ENCODE measurements at places on chromosomes 4 and X.

DNA sequence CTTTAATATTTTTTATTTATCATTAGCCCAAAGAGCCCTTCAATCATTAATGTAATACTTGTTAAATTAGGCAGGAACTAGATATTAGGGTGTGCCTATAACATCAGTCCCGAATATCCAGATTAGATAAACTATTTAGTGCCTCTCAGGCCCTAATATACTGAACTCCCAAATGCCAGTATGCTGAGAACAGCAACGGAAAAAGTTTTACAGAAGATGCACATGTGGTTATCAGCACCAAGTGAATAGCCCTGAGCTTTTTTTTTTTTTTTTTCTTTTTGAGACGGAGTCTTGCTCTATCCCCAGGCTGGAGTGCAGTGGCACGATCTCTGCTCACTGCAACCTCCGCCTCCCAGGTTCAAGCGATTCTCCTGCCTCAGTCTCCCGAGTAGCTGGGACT lies 13.0 kb upstream of the ELF2 start:
- no peak for DNase-seq

GRCh38 chrX:23789386-23790154 lies 6.6 kb downstream of the SAT1 start:
- DNase-seq: no peak

DNA sequence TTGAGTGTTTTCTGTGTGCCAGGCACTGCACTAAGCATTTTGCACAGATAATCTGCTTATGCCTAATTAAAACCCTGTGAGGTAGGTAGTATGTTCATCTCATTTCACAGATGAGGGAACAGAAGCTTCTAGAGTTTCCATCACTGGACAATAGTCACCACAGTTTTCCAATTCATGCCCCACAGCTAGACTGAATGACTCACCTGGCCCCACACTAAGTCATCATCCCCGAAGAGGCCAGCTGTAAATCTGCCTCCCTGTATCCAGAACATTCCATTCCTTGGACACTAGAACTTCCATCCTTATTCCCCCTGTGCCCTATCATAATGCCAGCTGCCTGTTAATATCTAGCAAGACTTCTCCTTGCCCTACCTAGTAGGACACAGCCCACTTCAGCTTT lies 40.9 kb upstream of the NYX start:
- no peak for DNase-seq

- peak; percentile 52 for DNase-seq
Observed at GRCh38 chr4:52983563-52984303, 121.6 kb downstream of the RASL11B start.

DNA sequence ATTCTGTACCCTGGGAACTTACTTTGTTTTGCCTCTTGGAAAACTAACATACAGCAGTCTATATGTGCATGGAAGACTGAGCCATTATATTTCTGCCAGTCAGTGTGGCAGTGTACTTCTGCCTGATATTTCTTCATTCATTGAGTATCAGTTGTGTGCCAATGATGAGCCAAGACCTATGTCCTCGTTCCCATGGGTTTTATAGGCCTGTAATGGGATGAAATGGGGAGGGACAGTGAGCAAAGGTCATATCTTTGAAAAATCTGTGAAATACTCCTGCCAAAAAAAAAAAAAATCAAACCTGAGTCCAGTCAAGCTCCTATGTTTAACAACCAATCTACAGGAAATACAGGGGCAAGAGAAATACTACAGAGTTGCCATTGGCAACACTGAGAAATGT lies 9.1 kb downstream of the NSD2 start:
- DNase-seq: no peak

- peak; percentile 72 for DNase-seq
Observed at GRCh38 chr4:1041147-1041935, 29.9 kb downstream of the FGFRL1 start.

DNA sequence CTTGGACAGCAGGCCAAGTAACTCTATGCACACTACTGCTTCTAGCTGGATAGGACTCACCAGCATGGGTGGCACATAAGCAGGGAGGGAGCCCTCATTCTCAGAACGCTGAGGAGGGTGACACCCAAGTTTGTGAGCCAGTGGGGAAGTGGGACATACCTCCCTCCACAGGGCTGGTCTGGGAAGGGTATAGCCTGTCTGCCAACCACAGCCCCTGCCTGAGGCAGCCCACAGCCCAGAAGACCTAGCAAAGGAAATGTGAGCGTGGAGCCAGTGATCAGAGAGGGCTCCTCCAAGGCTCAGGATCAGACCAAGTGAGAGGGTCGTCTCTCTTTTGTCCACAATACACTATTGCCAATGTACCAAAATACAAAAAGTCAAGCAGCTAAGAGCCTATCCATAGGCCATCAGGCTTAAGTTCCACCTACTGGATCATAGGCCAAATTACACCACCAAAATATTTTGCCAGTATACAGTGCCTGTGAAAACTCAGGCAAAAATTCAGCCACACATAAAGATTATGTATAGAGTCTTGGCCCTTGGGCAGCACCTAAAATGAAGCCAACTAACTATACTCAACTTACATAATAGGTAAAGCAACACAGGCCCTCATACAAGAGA lies 1203.1 kb downstream of the PCDH18 start:
- DNase-seq: no peak

- DNase-seq: no peak
Observed at GRCh38 chrX:16851421-16851820, 18.7 kb downstream of the RBBP7 start.

DNA sequence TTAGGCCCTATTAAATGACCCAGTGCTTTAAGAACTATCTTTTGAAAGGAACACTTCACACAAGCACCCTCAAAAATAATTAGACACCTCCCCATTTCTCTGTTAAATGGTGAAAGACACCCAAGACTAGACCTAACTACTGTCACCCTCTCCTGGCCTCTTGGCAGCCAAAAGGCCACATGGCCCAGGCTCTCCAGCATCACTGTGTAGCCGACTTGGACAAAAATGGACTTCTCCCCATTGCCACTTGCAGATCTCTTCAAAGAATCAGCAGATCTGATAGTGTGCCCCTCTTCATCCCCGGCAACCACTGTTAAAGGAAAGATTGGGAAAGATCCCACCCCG lies 2.0 kb downstream of the MID1IP1 start:
- no peak for DNase-seq

- no peak for DNase-seq
Observed at GRCh38 chr4:48350871-48351270, 9.5 kb downstream of the SLAIN2 start.

DNA sequence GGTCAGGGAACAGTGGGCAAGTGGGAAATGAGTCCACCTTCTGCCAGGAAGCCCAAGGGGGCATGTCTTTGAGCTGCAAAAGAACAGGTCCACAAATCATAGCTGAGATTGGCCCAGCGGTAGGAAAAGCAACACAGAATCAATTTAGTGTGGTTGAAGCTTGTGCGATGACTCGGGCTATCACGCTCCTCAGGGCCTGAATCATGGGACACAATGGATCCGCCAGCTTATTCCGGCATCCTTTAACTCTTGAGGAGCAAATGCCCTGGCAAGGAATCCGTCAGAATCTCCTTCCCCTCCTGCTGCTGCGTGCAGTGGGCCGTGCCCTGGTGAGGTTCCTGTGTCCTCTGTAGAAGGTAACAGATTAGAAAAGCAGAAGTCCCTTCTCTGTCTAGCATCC lies 98.0 kb downstream of the RELL1 start:
- peak; percentile 19 for DNase-seq

GRCh38 chr4:89368861-89369260 lies 61.3 kb upstream of the GPRIN3 start:
- DNase-seq: no peak

GRCh38 chrX:119997570-119997969 lies 54.0 kb upstream of the NKAP start:
- no peak for DNase-seq

DNA sequence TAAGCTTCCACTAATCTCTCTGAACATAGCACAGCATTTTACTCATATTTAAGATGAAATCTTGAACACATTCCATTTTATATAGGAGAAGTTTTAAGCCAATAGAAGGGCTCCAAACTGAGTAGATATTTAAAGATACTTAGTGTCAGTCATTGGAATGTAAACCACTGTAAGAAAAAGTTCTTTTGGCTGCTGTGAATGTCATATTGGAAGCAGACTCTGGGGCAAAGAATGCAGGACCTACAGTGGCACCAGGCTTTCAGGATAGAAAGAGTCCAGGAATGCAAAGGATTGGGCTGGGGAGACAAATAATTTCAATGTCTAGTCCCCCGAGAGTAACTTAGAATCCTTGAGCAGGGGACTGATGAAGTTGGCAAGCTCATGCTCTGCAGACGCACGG lies 1047.7 kb downstream of the STIM2 start:
- peak; percentile 63 for DNase-seq

- DNase-seq: peak; percentile 25
Observed at GRCh38 chr4:111602848-111603247, 542.4 kb upstream of the FAM241A start.

GRCh38 chrX:44244008-44244407 lies 99.5 kb downstream of the EFHC2 start:
- peak; percentile 10 for DNase-seq

DNA sequence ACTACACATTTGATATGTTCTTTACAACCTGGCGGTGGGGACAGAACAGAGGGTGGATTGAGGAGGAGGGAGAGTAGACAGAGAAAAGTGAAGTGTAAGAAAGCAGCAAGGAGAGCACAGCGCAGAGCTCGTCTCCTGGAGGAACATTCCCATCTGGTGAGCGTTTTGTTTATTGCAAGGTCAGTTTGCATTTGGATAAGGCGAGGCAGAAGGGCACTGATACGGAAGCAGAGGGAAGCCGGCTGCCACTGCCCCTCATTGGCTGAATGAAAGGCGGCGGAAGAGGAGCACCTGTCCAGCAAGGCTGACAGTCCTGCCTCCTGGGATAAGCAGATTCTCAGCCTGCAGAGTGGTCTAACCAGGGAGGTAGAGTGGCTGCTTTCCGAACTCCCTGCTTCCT lies 83.2 kb downstream of the GPR143 start:
- DNase-seq: peak; percentile 8

DNA sequence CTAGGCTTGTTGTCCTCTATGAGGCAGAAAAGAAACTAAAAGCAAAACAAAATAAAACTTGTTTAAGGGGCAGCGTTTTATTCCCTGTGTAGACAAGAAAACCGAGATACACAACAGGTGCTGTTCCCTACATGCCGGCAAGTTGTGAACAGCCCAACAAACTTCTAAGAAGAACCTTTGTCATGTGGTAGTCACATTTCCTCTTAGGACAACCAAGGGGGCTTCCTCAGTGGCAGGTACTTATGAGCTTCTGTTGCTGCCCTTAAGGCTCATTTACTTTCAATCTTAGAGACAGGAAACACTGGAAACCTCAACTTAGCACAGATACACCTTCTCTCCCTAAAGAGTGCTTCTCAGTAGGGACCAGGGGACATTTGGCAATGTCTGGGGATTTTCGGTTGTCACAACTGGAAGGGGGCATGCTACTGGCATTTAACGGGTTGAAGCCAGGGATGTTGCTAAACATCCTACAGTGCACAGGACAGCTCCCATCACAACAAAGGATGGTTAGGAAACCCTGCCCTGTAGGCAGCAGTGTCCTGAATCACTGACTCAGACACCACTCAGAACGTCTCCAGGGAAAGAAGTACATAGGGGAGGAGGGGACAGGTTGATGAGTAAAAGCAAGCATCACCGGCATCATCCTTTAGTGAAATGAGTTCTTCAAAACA lies 111.0 kb downstream of the ASB9 start:
- DNase-seq: no peak

DNA sequence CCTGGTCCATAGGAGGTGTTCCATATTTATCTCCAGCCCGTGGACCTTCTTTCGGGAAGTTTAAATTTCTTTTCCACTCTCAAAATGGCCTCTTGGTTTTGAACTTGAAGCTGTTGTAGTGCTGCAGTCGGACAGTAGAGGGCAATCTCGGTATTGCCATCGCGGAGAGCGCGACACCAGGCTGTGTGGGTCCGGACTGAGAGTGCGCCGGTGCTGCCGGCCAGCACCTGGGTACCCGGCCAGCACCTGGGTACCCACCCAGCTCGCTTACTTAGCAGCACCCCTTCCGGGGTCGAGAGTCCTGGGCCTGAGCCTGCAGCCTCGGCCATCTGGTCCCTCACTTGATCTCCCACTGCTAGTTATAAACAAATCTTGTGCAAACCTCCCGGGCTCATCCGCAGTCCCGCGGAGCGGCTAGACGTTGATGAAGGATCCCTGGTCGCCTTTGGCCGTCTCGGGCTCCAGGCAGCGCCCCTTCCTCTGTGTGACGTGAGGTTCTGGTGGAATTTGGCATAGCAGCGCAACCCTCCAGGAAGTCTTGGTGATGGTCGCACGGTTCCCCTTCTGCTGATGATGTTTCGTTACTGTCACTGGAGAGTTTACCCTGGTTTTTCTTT lies 18.0 kb downstream of the FAM9A start:
- peak; percentile 17 for DNase-seq

- DNase-seq: no peak
Observed at GRCh38 chr4:150561143-150561737, 20.7 kb upstream of the MAB21L2 start.

DNA sequence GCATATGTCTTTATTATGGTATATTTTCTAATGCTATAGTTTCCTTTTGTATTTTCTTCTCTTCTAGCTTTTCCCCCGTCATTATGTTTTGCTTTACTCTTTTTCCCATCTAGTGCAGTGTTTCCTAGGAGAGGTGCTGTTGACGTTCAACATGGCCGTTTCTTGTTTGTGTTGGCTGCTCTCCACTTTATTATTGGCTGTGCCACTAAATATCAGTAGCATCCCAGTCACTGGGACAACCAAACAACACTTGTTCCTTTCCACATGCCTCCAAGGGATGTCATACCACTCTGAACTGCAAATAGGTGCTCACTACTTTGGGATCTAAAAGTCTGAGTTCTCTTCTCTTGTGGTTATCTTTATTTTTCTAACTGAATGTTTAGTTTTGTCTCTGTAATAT lies 26.5 kb downstream of the GBA3 start:
- DNase-seq: no peak

GRCh38 chr4:62271107-62271506 lies 1071.0 kb downstream of the ADGRL3 start:
- DNase-seq: no peak

DNA sequence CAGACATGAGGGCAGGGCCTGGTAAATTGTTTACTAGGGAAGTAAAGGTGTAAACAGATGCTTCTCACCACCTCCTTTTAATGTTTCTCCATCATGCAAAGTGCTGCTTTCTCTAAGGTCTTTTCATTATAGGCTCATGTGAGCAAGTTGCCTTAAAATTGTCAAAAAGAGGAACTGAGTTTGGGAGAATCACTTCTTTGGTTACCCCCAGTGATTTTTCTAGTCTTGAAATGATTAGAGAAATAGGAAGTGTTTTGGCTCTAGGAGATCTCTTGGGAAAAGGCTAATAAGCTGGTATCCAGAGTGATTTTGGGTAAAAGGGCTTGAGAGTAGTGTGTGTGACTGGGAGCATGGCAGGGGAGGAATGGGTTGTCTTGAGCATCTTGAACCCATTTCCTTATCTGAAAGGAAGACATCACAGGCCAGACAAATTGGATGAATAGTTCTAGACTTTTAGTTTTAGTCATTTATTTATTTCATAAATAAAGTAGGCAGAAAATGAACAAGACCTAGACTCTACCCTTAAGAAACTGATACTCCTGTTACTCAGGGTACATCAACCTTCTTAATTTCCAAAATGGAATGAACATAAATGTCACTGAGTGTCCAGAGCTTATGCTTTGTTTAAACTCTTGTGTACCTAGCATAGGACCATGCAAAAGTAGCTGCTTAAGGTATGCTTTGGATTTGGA lies 14.2 kb downstream of the GRPR start:
- DNase-seq: no peak

- no peak for DNase-seq
Observed at GRCh38 chrX:11786862-11787261, 28.8 kb downstream of the MSL3 start.

Measured in fibroblast of skin of right biceps (primary cell).